ENCODE measurements at places on chromosomes 7 and 10.

- no peak for DNase-seq
Measured at GRCh38 chr7:121803039-121803438, 69.9 kb upstream of the PTPRZ1 start.

- no peak for DNase-seq
Measured at GRCh38 chr7:149430192-149430591, 30.7 kb downstream of the ZNF777 start.

- DNase-seq, result no peak
Measured at GRCh38 chr10:15780353-15781135, 60.8 kb upstream of the ITGA8 start.

- no peak for DNase-seq
Measured at GRCh38 chr7:24979470-24979862, 512 bp downstream of the OSBPL3 start.

GRCh38 chr7:32289651-32290414, 200.3 kb downstream of the LSM5 start:
- DNase-seq, result no peak

DNA sequence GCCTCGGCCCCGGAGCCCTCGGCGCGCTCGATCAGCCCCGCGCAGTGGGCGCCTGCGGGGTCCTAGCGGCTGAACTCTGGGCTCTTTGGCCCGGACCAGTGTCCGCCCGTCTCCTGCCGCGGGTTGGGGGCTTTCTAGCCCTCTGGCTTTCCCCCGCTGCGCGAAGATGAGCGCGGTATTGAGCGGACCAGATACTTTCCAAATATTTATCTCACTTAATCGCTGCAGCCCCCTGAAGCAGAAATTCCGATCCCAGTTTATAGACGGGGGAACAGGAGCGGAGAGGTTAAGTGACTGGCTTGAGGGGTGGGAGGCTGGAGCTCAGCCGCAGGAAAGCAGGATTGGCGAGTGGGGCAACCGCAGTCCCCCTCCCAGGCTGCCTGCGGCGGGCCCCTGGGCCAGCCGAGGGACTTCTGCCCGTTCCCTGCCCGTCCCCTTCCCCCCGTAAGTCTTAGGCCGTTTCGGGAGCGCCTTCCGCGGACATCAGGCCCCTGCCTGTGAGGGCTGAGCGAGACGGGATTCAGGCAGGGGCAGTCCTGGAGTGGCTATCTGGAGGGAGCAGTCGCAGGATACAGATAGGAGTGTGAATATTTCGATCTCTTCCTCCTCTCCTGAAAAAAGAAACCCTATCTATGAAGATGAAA, 565 bp downstream of the STRIP2 start:
- DNase-seq, result no peak

GRCh38 chr10:24381235-24382010, 172.5 kb downstream of the KIAA1217 start:
- no peak for DNase-seq

GRCh38 chr7:121473645-121474300, 77.7 kb upstream of the FAM3C start:
- no peak for DNase-seq

DNA sequence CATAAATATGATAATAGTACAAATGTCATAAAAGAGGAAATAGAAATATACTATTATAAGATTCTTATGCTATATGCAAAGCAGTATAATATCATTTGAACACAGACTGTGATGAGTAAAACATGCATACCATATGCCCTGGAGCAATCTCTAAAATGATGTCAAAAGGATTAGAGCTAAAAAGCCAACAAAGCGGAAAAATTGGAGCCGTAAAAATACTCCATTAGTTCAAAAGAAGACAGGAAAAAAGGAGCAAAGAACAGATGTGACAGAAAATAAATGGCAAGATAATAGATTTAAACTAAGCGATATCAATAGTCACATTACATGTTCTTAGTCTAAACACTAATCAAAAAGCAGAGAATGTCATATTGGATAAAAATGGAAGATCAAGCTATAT, 191.0 kb upstream of the PLPP4 start:
- DNase-seq, result no peak

DNA sequence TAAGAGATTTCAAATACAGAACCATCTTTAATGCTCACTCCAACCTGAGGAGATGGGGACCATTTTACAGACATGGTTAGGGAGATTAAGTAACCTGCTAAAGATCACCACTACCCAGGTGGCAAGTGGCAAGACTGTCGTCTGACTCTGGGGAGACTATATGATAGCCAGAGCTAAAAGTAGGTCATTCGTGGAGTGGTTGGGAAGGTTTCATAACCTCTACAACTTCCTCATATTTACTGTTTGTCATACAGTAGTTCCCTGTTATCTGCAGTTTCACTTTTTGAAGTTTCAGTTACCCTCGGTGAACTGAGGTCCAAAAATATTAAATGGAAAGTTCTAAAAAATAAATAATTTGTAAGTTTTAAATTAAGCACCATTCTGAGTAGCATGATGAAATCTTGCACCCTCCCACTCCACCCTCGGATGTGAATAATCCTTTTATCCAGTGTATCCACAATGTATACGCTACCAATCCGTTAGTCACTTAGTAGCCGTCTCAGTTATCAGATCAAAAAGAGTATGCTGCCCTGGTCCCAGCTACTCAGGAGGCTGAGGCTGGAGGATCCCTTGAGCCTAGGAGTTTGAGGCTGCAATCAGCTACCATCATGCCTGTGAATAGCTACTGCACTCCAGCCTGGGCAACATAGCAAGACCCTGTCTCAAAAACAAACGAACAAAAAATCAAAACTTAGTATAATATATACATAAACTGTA, 14.9 kb upstream of the LGI1 start:
- DNase-seq, result no peak

DNA sequence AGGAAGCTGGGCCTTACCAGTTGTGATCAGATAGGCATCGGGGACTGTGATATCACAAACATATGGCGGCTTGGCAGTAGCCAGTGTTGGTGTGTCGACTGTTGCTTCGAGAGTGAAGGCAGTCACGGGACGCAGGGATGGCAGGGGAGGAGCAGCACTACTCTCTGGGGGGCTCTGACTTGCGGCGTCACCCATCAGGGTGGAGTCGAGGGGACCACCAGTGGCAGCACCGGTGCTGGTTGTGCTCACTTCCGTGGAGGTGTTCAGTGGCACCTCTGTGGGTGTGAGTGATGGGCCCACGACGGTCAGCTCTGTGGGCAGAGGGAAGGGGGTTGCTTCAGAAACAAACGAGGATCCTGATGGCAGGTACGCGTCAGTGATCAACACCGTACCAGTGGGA, 64.5 kb downstream of the KIAA1549 start:
- no peak for DNase-seq

GRCh38 chr10:4541292-4541691, 284.7 kb upstream of the AKR1E2 start:
- DNase-seq, result peak; percentile 31
